ENCODE measurements at places on chromosomes 6 and 20. TPM values are rescaled to one million over a fixed set of nuclear protein-coding genes. Genes with fewer than 3 reads are reported as not detected.

DNA sequence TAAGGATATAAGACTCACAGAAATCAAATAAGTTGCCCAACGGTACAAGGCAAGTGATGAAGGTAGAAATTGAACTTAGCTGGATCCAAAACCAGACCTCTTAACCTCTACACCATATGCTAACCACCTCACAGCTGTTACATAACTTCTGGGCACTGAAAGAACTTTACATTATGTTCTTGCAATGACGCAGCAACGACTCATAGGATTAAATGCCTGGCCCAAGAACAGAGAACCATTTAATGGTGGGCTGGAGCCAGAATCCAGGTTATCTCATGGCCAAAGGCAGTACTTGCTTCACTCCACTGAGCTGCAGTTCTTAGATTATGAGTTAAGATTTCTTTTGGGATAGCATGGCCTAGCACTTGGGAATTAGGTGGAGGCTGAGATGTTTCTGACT lies 4.4 kb downstream of the TRMT6 start:
- peak; percentile 80 for DNase-seq

DNA sequence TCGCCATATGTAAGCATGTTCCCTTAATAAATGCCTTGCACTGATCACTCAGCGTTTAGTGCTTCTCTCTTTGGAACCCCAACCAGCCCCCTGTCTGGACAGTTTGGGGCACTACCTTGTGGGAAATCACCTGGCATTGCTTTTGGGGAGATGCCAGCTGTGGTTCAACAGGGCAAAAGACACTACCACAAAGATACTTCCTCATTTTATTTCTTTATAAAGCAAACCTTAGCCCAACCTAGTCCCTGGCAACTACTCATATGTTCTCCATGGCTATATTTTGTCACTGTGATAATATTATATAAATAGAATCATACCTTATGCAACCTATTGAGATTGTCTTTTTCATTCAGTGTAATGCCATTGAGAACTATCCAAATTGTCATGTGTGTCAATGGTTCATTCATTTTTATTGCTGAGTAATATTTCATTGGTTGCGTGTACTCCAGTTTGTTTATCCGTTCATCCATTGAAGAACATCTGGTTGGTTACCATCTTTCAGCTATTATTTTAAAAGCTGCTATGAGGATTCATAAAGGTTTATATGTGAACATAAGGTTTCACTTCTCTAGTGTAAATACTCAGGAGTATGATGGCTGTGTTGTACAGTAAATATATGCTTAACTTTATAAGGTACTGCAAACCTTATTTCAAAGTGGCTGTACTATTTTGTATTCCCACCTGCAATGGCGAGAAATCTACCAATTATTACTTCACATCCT lies 114.8 kb downstream of the MOXD1 start:
- DNase-seq, result no peak

CST4 gene
- not detected for total RNA-seq

CAGE1 gene
- total RNA-seq, result not detected

DNA sequence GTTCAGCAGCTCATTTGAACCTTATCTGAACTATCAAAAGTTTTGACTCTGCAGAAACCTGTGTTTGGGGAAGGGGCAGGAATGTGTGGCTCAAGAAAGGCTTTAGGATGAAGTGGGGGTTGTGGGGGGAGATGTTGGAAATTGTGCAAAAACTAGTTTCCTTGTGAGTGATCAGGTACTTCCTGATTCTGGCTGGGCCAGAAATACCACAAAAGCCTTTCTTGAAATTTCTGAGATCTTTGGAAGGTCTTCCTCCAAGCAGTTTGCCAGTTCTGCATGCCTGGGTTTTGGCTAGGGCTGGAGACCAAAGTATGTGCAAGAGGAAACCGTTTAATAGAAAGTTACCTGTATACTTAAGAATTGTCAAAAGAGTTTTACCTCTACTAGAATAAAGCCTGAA lies 116.6 kb downstream of the BMP2 start:
- DNase-seq, result no peak

NOX3 gene
- total RNA-seq, result not detected

TAP2 gene
- total RNA-seq, result 18.3 TPM

TLDC2 gene
- total RNA-seq, result not detected

SAPCD1 gene
- total RNA-seq, result 2.7 TPM

- no peak for DNase-seq
Measured at GRCh38 chr6:3393836-3394202, 63.0 kb downstream of the SLC22A23 start.

Measured in RPMI7951 (cell line).